Activated T-helper 9 cell treated with anti-CD3 and anti-CD28 coated beads, Interleukin-2, amount 50 U/mL, for 16 hours (primary cell): ENCODE measurements at places on chromosomes 11 and 22.

DNA sequence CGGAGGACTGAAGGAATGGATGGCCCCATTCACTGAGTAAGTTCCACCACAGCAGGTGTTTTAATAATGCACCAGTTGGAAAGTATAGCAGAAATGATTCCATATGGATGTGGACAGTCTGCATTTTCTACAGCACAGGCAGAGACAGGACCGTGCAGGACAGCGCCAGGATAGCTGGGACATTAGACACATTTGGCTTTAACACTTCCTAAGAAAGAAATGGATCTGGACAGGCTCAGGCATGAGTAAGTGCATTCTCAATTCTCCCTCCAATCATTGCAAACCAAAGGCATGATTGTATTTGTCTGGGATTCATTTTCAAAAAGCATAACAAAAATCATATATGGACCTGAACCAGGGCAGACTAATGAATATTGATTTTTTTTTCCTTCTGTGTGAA lies 233.0 kb upstream of the POU2AF2 start:
- DNase-seq: no peak

- no peak for DNase-seq
Measured at GRCh38 chr11:111077530-111078322, 167.8 kb upstream of the POU2AF2 start.

- DNase-seq: no peak
Measured at GRCh38 chr11:84608837-84609196, 1018.3 kb downstream of the DLG2 start.

DNA sequence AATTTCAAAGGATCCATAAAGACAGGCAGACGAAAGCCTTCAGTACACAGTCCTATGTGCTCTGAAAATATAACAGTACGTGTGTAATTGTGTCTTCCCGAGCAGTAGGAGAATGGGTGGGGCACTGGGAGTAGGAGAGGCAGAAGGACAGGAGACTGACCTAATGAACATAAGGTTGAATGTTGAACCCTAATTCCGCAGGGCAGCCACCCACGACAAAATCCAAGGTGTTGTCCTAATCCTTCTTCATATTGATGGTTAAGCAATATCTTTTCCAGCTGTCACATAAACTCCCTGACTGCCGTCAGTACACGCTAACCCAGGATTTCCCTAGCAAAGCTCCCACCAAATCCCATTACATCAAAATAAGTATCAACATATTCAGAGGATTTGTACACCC lies 34.5 kb downstream of the SPATA19 start:
- DNase-seq: no peak

GRCh38 chr11:69573761-69574607 lies 67.0 kb upstream of the CCND1 start:
- DNase-seq: no peak

DNA sequence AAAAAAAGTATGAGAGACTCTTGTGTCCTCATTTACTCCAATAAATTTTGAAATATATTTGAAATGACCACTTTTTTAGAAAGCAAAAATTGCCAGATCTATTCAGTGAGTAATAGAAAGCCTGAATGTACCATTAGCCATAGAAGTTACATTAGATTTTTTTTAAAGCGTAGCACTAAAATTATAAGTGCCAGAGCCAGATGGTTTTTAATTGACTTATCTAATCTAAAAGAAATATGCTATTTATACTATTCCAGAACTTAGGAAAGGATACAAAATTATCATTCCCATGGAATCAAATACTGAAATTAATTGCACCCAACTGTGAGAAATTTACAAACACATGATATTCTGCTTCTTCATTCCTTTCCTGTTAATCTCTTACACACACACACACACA lies 64.4 kb upstream of the SLC17A6 start:
- DNase-seq: no peak

GRCh38 chr11:100329352-100329751 lies 357.7 kb upstream of the ARHGAP42 start:
- no peak for DNase-seq

DNA sequence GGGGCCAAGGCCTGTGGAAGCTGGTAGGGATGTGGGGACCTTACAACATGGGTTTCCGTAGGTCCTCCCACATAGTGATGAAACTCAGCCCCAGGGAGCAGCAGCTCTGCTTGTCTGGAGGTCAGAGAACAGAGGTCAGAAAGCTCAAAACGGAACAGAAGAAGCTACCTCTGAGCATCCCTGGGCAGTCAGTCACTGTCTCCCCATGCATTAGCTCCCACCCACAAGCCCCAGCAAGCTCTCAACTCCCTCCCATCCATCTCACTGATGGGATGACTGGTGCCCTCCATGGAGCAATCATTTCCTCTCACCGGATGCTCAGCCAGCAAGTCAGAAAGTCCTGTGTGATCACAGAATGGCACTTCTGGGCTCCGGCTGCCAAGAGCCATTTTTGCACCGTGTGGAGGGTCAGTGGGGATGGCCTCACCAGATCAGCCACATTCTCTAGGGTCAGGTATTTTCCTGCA lies 1.9 kb downstream of the TPP1 start:
- DNase-seq: no peak

- DNase-seq: no peak
Measured at GRCh38 chr11:101866619-101867491, 48.0 kb upstream of the CEP126 start.

DNA sequence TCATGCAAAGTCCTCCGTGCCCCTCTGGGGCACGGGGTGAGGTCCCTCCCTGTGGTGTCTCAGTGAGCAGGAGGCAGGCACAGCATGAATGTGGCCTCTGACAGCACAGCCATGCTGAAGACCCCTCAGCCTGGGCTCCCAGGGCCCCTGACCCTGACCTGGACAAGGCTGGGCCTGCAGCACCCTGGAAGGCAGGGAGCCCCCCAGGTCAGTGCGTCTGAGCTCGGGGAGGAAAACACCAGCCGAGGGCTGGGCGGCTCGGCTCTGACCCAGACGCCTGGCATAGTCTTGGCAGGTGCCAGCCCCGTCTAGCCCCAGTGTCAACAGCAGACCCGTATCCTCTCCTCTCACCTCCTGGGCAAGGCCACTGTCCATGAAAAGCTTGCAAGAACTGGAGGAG lies 1276.6 kb downstream of the BRD1 start:
- DNase-seq: no peak

- DNase-seq: no peak
Measured at GRCh38 chr22:46336119-46337078, 885 bp downstream of the TRMU start.

GRCh38 chr11:47508240-47508957 lies 44.5 kb downstream of the CELF1 start:
- no peak for DNase-seq
